CD4-positive, CD25-positive, alpha-beta regulatory T cell (primary cell): ENCODE measurements at places on chromosomes 6 and 20.
A peak's percentile ranks its signal among the peaks of the same experiment; 100 is the strongest.

GRCh38 chr6:108694816-108695215 lies 134.1 kb downstream of the FOXO3 start:
- DNase-seq: no peak

- DNase-seq: no peak
These were observed 113.7 kb downstream of the UNC5CL start for GRCh38 chr6:40925341-40925740.

DNA sequence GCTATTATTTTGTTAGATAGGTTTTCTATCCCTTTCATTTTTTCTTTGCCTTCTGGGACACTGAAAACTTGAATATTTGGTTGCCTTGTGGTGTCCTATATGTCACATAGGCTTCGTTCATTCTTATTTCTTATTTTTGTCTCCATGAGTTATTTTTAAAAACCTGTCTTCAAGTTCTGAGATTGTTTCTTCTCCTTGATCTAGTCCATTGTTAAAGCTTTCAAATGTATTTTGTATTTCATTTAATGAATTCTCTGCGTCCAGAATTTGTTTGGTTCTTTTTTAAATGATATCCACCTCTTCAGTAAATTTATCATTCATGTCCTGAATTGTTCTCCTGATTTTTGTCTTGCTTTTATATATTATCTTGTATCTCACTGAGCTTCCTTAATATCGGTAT lies 243.2 kb upstream of the BMP2 start:
- DNase-seq: no peak

- DNase-seq: peak; percentile 30
These were observed 674 bp downstream of the MAPK14 start for GRCh38 chr6:36028088-36028876.

DNA sequence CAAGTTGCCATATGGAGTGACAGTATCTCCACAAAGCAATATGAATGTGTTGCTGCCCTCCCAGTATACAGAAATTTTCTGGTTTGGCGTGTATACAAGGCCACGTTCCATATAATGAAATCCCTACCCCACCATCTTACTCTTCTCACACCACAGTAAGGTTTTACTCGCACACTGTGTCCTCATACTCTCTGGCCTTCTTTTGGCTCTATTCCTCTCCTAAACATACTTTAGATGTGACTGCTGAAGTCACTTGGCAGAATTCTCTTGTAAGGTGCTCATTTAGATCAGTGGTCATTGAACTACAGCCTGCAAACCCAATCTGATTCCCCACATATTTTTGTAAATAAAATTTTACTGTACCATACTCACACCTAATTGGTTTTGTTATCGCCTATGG lies 123.2 kb downstream of the RFPL4B start:
- no peak for DNase-seq

GRCh38 chr20:47784599-47785310 lies 526 bp downstream of the SULF2 start:
- DNase-seq: no peak

- DNase-seq: peak; percentile 0
These were observed at the start of gene HLA-DRB5 for GRCh38 chr6:32529697-32530430. Gene HLA-DRB5, minus strand, starts transcription at chr6:32530287. Its CDS starts 63 bp downstream, at chr6:32530224.

DNA sequence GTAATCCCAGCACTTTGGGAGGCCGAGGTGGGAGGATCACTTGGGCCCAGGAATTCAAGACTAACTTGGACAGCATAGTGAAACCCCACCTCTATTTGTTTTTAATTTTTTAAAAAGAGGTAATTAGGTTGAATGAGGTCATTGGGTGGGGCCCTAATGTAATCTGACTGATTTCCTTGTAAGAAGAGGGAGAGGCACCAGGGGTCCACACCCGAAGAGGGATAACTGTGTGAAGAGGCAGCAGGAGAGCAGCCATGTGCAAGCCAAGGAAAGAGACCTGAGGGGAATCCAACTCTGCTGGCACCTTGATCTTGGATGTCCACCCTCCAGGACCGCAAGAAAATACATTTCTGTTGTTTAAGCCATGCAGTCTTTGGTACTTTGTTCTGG lies 63.4 kb downstream of the QRSL1 start:
- no peak for DNase-seq

- peak; percentile 15 for DNase-seq
These were observed 14.6 kb upstream of the CDK5RAP1 start for GRCh38 chr20:33415948-33416347.

DNA sequence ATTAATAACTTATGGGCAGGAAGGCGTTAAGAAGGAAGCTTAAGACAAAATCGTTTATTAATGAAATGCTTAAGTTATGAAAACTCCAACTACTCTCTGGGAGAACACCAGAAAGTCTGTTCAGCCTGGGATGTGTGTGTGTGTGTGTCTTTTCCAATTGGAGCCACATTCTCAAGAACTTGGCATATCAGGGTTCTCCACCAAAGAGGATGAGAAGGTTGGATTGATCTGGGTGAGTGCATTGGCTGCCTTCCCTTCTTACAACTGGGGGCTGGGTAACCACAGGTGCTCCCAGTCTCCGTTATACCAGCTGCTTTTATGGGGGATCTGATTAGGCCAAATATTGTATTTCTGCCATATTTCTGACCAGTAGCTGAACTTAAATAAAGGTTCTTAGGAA lies 102.1 kb downstream of the MAN1A1 start:
- DNase-seq: no peak

- no peak for DNase-seq
These were observed 12.4 kb downstream of the KIF3B start for GRCh38 chr20:32289661-32290431.

GRCh38 chr6:10583509-10583901 lies 62.4 kb downstream of the GCNT2 start:
- DNase-seq: peak; percentile 48

DNA sequence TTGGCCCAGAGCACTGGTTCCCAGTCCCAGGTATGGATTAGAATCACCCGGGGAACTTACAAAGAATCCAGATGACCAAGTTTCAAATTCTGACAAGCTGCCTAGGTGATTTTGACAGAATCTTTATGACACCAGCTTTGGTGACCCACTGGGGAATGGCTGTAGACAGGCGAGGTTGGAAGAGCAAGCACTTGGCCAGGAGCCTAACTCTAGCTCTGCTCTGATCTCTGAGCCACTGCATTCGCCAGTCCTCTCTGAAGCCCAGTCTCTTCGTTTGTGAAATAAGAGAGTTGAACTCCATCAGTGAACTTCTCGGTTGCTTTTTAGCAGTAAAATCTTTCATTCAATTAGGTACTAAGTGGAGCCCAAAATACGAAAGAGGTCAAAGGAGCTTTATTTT lies 161.2 kb downstream of the VEGFA start:
- no peak for DNase-seq
